ENCODE measurements at places on chromosomes 5 and 9.

DNA sequence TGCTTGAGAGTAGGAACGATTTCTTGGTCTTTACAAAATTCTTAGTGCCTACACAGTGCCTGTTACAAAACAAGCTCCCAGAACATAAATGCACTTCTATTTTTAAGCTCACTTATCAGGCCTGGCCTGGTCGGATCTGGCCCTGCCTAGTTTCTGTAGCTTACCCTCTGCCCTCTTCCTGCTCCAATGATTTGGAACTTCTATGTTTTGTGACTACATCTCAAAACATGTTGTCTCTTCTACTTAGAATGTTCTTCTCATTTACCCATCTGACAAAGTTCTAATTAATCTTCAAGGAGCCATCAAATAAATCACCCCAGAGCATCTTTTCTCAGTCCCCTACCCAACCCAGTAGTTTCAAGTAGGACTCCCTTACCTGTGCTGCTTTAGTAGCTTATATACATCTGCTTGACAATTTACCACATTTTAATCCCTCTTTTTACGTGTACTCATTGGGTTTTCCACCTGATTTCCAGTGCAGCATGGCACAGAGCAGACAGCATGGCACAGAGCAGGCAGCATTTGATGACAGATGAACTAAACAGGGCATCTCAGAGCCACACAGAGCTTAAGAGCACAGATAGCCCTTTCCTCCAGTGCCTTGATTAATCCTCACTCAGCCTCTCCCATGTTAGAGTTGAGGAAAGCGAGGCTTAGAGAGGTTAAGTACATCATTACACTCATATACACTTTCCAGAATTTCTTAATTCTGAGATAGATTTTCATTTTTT lies 171.9 kb downstream of the MAPKAP1 start:
- no peak for DNase-seq

DNA sequence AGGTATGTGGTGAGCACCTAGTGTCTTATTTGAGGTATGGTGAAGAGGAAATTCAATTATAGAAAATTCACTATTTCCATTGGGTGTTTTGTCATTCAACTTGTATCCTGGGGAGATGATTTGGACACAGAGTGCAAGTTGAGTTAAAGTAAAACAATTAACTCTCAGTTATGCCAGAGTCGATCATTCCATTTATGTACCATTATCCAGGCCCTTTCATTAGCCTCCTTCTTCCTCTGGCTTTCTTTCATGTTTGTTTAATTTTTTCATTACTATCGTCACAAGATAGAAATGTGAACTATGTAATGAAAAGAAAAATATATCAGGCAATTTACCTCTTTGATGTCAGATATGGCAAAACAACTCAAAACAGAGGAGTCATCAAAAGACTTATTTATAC lies 1347.2 kb upstream of the NUDT12 start:
- no peak for DNase-seq

- no peak for DNase-seq
These were observed 438.1 kb downstream of the MAT2B start for GRCh38 chr5:163943546-163943945.

DNA sequence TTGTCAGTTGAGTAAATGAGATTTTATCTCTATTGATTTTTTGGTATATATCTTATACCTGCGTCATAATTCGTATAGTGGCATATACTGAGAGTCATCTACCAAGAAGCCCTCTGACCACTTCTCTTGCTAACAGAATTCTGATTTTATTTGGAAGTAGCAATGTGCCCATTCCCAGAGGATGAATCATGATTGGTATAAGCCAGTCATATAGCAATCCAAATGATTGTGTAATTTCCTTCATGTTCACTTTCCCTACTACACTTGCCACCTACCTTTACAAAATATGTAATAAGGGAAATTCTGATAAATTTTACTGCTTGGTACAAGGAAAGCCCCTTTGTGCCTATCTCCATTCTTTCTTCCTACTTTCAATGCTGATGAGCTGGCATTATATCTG lies 16.1 kb upstream of the ZNF462 start:
- DNase-seq = no peak

- no peak for DNase-seq
These were observed 219.0 kb upstream of the PIK3R1 start for GRCh38 chr5:67996596-67996995.

GRCh38 chr9:11893331-11893730 lies 799.9 kb upstream of the TYRP1 start:
- no peak for DNase-seq

- no peak for DNase-seq
These were observed 75.4 kb upstream of the CDKN2B start for GRCh38 chr9:22084336-22085035.

DNA sequence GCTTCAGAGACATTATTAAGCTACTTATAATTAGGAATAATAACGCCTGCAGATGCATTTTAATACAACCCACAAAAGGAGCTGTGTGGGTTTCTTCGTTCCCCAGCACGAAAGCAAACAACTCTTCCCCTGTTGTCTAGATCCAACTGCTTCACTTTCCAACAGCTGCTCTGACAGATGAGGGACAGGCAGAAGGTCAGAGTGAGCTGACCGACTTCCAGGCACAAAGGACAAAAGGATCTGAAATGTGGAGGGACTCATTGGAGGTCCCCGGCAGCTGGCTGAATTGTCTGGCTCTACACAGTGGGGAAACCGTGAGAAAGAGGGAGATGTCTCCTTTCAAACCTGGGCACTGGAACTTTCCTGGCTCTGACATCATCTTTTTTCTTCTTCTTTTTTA lies 79.1 kb upstream of the ALDH1B1 start:
- DNase-seq = no peak

- no peak for DNase-seq
These were observed 7.1 kb upstream of the PDCD6 start for GRCh38 chr5:264338-264737.

DNA sequence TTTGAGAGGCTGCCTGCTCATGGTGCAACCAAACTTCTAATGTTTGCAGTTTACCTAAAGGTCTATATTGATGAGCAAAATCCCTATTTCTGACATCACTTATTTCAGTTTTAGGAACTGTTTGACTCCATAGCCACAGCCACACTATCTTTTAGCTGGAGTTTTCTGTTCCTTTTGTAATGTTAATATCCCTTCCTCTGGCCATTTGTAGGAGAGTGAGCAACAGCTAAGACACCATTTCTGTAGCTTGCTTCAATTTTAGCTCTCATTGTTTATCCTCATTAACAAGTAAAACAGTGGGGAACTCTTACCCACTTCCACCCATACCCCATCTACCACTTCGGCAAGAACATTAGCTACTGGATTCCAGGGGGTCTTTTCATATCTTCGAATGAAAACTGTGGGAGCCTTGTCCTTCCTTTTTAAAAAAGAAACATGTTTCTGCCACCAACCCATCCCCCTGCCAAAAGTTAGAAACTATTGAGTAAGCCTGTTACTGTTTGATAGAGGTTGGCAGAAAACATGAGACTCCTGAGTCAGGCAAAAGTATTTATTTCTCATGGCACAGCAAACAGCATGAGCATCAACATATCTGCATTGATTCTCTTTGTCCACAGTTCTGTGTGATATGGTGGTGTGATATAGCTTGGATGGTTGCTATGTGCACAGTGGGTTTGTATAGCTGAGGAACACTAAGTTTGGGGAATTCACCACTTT lies 174.1 kb downstream of the MEF2C start:
- no peak for DNase-seq

- no peak for DNase-seq
These were observed 13.0 kb upstream of the SETX start for GRCh38 chr9:132367613-132368313.

GRCh38 chr5:139445325-139446170 lies 6.2 kb upstream of the DNAJC18 start:
- no peak for DNase-seq

GRCh38 chr9:90965226-90966030 lies 163.8 kb downstream of the SYK start:
- no peak for DNase-seq

DNA sequence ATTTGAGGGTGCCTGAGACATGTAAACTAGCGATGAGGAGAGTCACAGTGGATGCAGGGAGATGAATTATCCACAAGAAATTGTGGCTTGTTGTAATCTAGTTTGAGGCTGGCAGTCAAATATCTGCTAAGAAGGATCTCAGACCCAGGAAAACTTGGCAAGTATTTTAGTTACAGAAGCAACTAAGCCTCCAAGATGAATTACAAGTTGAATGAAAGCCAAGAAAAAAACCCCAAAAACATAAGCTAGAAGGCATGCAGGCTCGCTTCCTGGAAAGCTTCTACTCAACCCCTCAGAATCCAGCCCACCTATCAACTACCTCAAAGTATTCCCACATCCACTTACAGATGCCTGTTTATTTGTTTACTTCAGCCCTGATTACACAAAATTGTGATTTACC lies 696.9 kb downstream of the MAT2B start:
- no peak for DNase-seq

- DNase-seq = no peak
These were observed 5.0 kb downstream of the CD14 start for GRCh38 chr5:140627972-140628371.

- DNase-seq = no peak
These were observed 290.6 kb downstream of the FER start for GRCh38 chr5:109038209-109038840.

- DNase-seq = no peak
These were observed 12.1 kb upstream of the IQGAP2 start for GRCh38 chr5:76391014-76391413.

GRCh38 chr9:131478421-131478868 lies 24.3 kb upstream of the POMT1 start:
- peak; percentile 32 for DNase-seq

DNA sequence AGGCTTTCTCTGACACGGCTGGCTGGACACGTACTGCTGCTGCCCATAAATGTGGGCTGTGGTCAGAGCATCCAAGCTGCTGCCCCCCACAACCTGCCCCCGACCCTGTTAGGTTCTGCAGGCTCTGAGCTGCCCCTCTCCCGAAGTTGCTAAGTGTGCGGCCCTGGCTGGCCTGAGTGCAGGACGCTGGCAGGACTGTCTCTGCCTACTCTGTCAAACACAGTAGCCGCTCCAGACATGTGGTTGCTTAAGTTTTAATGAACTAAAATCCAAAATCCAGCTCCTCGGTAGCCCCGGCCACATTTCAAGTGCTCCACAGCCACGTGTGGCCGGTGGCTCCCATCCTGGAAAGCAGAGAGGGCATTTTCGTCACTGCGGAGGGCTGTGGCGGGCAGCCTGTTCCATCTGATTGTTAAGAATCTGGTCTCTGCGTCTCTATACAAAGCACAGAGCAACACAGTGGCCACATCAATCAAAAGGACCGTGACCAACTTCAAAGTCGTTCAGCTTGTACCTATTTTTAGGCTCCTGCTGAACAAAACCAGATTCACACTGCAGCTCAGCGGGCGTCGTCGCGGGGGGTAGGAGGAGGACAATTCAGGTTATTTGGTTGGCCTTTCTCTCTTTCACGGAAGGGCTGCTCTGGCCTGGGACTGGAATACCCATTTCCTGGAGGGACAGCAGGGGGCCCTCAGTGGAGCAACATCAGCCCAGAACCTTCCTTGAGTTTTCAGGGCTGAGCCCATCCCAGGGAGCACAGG lies 68.9 kb downstream of the PTCH1 start:
- DNase-seq = no peak

GRCh38 chr5:147245381-147246165 lies 10.7 kb downstream of the STK32A start:
- DNase-seq = no peak

- DNase-seq = no peak
These were observed 49.5 kb upstream of the SUSD1 start for GRCh38 chr9:112224401-112225289.

DNA sequence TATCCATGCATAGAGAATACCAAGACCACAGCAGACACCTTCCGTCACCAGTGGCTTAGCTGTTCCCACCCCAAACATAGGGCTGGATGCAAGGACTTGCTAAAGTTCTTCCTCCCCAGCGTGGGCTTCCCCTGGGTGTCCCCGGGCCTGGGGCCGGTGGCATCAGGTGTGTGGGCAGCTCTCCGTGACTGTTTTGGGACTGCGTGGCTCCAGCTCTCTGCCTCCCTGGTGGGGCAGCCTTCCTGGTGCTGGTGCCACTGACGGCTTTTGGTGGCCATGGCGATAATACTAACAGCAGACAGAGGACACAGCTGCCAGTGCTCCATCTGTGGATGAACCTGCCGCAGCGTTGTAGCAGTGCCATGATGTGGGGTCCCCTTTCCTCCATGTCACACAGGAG lies 4.9 kb downstream of the CACFD1 start:
- no peak for DNase-seq

DNA sequence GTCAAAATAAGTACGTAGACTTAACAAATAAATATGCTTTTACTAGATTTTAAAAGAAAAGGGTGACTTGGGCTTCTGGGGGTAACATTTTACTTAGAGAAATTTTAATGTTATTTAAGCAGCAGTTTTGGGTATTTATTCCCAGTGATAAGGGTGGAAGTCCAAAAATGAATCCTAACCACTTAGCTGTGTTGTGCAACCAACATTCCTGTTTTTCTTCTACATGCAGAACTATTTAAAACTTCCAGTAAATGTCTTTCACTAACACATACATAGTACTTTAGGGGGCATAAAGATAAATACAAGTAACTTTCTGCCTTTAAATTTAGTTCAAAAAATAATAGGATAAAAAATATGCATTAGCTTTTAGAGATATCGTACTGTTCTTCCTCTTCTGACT lies 436.7 kb downstream of the CTNND2 start:
- no peak for DNase-seq

GRCh38 chr5:5613261-5613990 lies 190.9 kb downstream of the ICE1 start:
- DNase-seq = no peak
